MG63 (cell line): ENCODE measurements at places on chromosomes 3 and 15. TPM values are rescaled to one million over a fixed set of nuclear protein-coding genes. Genes with fewer than 3 reads are reported as not detected.

The TMIE gene
- not detected in 2 replicates for total RNA-seq

The KCNMB2 gene
- total RNA-seq = 0.52 TPM in 1 of 2 replicates, not detected in the other

The CCR2 gene
- total RNA-seq = not detected in 2 replicates

The PLSCR5 gene
- not detected in 2 replicates for total RNA-seq

The PSTPIP1 gene
- not detected in 2 replicates for total RNA-seq

The PKM gene
- total RNA-seq = 3,484 and 3,839 TPM in 2 replicates

The CPB1 gene
- total RNA-seq = not detected in 2 replicates

The ITGB5 gene
- total RNA-seq = 115 and 121 TPM in 2 replicates

The LRRIQ4 gene
- total RNA-seq = not detected in 2 replicates

The BHLHE40 gene
- 2.6 TPM in 2 replicates for total RNA-seq

The BSN gene
- 0.05 and 0.23 TPM in 2 replicates for total RNA-seq

The MKRN3 gene
- total RNA-seq = 4.8 and 12.4 TPM in 2 replicates

The AGBL1 gene
- not detected in 2 replicates for total RNA-seq

The GOLGA8H gene
- total RNA-seq = 0.13 TPM in 1 of 2 replicates, not detected in the other

The ZNF621 gene
- total RNA-seq = 3.6 and 10.2 TPM in 2 replicates

The SRGAP3 gene
- 0.07 and 0.25 TPM in 2 replicates for total RNA-seq

The CELF6 gene
- 1.1 TPM in 1 of 2 replicates, not detected in the other for total RNA-seq

The FANCD2OS gene
- total RNA-seq = not detected in 2 replicates

The RPL39L gene
- total RNA-seq = 145 and 309 TPM in 2 replicates

The CFAP20DC gene
- 1.3 and 5.8 TPM in 2 replicates for total RNA-seq

The KIF7 gene
- total RNA-seq = 27.4 and 42.1 TPM in 2 replicates

The ADCY5 gene
- total RNA-seq = not detected in 2 replicates

The GPR27 gene
- 7.0 and 8.5 TPM in 2 replicates for total RNA-seq

The ZMYND10 gene
- total RNA-seq = 0.43 TPM in 1 of 2 replicates, not detected in the other

The ETV5 gene
- 21.8 and 36.4 TPM in 2 replicates for total RNA-seq

The ZNF660 gene
- total RNA-seq = not detected in 2 replicates

The ALPK3 gene
- 1.1 TPM in 1 of 2 replicates, not detected in the other for total RNA-seq

The PEX5L gene
- not detected in 2 replicates for total RNA-seq

The CCR8 gene
- not detected in 2 replicates for total RNA-seq

The ZNF639 gene
- 89.9 and 138 TPM in 2 replicates for total RNA-seq

The PCSK6 gene
- 31.3 and 48.8 TPM in 2 replicates for total RNA-seq

The TMEM212 gene
- total RNA-seq = not detected in 2 replicates

The NR2F2 gene
- 1.3 and 1.9 TPM in 2 replicates for total RNA-seq

The DUOXA2 gene
- total RNA-seq = not detected in 2 replicates

The CLDN1 gene
- 1.3 and 4.0 TPM in 2 replicates for total RNA-seq

The DNAJC19 gene
- 108 and 416 TPM in 2 replicates for total RNA-seq

The SATB1 gene
- total RNA-seq = not detected in 2 replicates

The LRTM1 gene
- not detected in 2 replicates for total RNA-seq

The PARP3 gene
- 5.9 and 13.8 TPM in 2 replicates for total RNA-seq

The IL5RA gene
- total RNA-seq = not detected in 2 replicates

The TERC gene
- total RNA-seq = 149 and 154 TPM in 2 replicates

The RBP2 gene
- not detected in 2 replicates for total RNA-seq

The ITIH4 gene
- total RNA-seq = not detected in 2 replicates

The C3orf20 gene
- 0.03 TPM in 1 of 2 replicates, not detected in the other for total RNA-seq

The PLCH1 gene
- not detected in 2 replicates for total RNA-seq

The COL6A5 gene
- not detected in 2 replicates for total RNA-seq

The FBXL2 gene
- total RNA-seq = 4.0 and 6.8 TPM in 2 replicates

The RYR3 gene
- not detected in 2 replicates for total RNA-seq

The SMCO1 gene
- total RNA-seq = not detected in 2 replicates

The C3orf38 gene
- total RNA-seq = 12.6 and 16.4 TPM in 2 replicates

The CHAC1 gene
- 8.8 and 18.5 TPM in 2 replicates for total RNA-seq

The TM4SF4 gene
- total RNA-seq = not detected in 2 replicates

The DLL4 gene
- not detected in 2 replicates for total RNA-seq

The PAK6 gene
- total RNA-seq = 3.9 TPM in 1 of 2 replicates, not detected in the other

The SLC28A2 gene
- not detected in 2 replicates for total RNA-seq

The PTX3 gene
- total RNA-seq = 6.5 and 13.2 TPM in 2 replicates

The ACOX2 gene
- total RNA-seq = 18.7 and 23.4 TPM in 2 replicates

The CCDC39 gene
- not detected in 2 replicates for total RNA-seq
